ENCODE measurements at places on chromosomes 11 and 22.

DNA sequence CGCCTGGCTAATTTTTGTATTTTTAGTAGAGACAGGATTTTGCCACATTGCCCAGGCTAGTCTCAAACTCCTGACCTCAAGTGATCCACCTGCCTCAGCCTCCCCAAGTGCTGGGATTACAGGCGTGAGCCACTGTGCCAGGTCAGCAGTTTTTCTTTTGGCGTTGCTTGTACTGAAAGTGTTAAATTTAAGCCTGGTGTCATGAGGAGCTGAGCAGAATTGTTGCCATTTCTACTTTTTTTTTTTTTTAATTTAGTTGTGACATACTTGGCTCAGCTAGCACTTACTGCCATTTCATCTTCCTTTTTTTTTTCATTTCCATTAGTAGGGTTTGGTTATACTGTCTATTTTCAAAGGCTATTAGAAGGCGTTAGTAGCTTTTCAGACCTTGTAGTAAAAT is 10.7 kb downstream of the TAB1 start:
- DNase-seq, result no peak

GRCh38 chr11:70768346-70769095 is 370.2 kb downstream of the CTTN start:
- no peak for DNase-seq

GRCh38 chr11:16986434-16987204 is 27.6 kb downstream of the PLEKHA7 start:
- peak; percentile 11 for DNase-seq

GRCh38 chr11:128507936-128508335 is 79.4 kb downstream of the ETS1 start:
- DNase-seq, result no peak

DNA sequence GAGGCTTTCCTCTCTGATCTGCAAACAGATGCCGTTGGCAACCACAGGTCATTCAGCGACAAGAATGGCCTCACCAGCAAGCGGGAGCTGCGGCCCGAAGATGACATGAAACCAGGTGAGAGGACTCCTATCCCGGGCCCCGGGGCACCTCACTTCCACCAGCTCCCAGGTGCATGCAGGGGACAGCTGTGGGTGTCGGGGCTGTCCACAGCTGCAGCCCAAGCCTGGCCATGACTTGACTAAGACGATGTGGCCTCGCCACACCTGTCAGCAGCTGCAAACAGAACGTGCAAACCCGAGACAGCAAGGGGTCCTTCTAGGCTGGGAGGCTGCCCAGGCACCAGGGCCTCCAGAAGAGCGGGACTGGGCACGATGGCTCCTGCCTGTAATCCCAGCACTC is 3.6 kb downstream of the GAL start:
- no peak for DNase-seq

DNA sequence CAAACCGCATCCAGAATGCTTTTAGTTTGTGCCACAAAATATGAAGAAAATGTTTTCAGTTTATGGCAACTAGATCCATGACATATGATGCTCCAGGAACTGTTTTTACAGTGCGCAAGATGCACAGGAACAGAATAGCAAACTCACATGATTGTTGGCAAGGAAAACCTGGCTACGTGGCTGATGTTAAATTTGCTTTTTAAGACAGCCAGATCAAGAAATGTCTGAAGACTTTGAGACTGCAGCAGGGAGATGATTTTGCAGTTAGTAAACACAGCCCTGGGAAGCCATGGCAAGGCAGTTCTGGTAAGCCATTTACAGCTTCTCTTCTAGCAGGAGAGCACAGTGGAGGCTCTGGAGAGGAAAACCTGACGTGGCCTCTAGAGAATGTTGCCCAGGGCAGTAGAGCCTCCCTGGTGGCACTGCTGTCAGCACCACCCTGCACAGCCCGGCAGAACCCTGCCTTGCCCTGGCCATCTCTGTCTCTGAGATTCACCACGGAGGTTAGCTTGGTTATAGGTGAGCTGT is 69.8 kb upstream of the TNRC6B start:
- no peak for DNase-seq

- no peak for DNase-seq
Observed at GRCh38 chr11:32386770-32387377, 48.5 kb downstream of the WT1 start.

- no peak for DNase-seq
Observed at GRCh38 chr11:79174045-79175008, 266.5 kb downstream of the TENM4 start.

GRCh38 chr11:61362542-61362875 is 335 bp downstream of the TMEM138 start:
- no peak for DNase-seq

DNA sequence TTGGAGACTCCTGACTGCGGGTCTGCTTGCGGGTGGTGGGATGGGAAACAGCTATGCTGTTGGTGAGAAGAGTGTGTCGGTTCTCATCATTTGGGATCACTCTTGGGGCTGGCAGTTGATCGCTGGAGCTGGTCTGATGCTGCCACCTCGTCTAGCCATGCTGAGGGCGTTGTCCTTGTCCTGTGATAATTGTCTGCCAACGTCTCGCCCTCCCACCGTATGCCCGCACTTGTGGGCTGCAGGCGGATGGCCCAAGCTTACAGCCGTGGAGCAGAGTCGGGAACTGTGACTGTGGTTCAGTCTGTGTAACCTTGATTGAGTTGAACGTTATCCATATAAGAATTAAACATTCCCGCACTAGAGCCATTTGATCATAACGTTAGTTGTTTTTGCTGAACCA is 204.4 kb downstream of the TBC1D22A start:
- no peak for DNase-seq

GRCh38 chr11:78759071-78759470 is 184.4 kb upstream of the NARS2 start:
- no peak for DNase-seq

- no peak for DNase-seq
Observed at GRCh38 chr11:43992834-43993637, 50.6 kb downstream of the C11orf96 start.

DNA sequence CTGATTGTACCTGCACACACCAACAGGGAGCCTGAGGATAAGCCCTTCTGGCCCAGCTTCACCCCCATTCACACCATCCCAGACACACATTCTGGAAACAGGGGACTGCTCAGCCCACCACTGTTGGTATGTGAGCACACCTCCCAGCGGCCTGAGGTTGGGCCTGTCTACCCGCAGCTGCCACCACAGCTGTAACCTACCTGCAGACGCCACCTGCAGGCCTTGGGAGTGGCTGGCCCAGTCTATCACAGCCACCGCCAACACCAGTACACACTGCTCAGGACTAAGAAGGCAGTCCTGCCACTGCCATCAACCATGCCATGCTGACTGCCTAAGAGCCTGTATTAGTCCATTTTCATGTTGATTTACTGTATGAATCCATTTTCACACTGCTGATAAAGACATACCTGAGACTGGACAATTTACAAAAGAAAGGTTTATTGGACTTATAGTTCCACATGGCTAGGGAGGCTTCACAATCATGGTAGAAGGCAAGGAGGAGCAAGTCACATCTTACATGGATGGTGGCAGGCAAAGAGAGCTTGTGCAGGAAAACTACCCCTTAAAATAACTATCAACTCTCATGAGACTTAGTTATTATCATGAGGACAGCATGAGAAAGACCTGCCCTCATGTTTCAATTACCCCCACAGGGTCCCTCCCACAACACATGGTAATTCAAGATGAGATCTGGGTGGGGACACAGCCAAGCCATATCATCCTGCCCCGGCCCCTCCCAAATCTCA is 30.6 kb downstream of the RSF1 start:
- DNase-seq, result no peak
